ENCODE measurements at places on chromosomes 2 and 18.

DNA sequence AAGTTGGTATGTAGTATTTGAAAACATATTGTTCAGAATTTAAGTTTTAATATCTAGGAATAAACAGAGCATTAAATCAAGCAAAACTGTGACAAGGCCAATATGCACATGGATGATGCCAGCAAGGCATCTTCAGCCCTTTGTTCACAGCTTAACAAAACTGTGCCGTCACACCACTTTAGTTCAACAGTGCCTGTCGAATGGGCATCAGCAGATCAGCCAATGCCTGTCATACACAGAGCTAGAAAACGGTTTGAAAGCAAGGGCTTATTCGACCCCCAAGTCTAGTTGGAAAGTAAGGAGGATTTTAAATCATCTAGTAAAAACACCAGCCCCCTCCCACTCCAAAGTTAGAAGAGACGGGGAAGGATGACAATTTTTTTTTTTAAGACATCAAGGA lies 16.7 kb downstream of the ZEB2 start:
- no peak for DNase-seq

DNA sequence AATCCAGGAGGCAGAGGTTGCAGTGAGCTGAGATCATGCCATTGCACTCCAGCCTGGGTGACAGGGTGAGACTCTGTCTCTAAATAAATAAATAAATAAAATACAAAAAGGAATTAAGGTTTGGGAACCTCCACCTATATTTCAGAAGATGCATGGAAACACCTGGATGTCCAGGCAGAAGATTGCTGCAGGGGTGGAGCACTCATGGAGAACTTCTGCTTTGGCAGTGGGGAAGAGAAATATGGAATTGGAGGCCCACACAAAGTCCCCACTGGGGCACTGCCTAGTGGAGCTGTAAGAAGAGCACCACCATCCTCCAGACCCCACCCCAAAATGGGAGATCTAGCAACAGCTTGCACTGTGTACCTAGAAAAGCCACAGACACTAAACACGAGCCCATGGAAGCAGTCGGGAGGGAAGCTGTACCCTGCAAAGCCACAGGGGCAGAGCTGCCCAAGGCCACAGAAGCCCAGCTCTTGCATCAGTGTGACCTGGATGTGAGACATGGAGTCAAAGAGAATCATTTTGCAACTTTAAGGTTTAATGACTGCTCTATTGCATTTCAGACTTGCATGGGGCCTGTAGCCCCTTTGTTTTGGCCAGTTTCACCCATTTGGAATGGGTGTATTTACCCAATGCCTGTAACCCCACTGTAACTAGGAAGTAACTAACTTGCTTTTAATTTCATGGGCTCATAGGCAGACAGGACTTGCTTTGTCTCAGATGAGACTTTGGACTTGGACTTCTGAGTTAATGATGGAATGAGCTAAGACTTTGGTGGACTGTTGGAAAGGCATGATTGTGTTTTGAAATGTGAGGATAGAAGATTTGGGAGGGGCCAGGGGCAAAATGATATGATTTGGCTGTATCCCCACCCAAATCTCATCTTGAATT lies 265.3 kb downstream of the ZEB2 start:
- DNase-seq: no peak

- no peak for DNase-seq
Measured at GRCh38 chr2:30612371-30612770, 165.3 kb downstream of the LCLAT1 start.

DNA sequence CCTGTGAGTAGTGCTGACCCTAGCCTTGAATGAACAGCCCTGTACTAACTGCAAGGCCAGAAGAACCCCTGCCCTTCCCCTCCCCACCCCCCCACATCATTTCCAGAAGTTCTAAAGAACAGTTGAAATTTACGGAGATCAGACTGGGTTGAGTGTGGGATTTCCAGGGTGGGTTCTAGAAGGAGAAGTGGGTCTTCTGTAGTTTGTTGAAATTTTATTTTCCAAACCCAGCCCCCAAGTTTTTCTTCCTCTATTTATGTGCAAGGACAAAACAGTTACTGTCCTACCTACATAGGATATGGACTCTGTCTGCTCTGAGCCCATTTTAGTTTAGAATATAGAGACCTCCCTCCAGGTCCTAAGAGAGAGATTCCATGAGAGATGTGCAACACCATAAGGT lies 26.3 kb upstream of the CASP10 start:
- DNase-seq: no peak

- no peak for DNase-seq
Measured at GRCh38 chr2:128364441-128364911, 45.8 kb upstream of the HS6ST1 start.

- no peak for DNase-seq
Measured at GRCh38 chr2:107717661-107718060, 109.0 kb upstream of the RGPD4 start.

DNA sequence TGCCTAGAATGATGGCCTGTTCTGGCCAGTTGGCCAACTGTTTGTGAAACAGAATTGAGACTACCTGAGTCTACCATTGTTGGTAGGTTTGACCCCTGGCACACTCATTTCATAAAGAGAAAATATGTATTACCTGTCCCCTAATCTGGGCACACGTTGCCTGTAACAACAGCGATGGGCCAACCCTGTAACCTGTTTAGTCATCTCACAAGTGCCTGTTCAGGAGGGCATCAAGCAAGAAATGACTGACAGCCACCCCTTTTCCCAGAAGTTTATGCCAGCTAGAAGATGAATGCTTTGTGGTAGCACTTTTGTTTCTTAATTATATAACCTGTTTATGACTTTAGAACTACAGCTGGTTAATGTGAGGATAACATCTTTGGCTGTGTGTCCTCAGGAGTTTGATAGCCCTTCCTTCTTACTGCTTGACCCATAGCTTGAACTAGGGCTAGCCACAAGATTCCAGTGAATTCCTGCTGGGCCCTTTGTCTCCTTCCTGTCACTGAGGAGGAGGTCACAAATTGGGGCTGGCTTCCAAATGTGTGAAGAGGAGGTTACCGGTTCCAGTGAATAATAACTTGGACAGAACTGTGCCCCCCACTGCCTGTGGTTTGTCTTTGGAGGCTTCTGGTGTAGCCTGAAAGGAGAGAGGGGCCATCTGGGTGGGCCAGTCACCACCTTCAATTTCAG lies 273.9 kb upstream of the EPAS1 start:
- DNase-seq: no peak

- no peak for DNase-seq
Measured at GRCh38 chr18:39450958-39451357, 1885.4 kb upstream of the CELF4 start.

GRCh38 chr18:32446780-32447179 lies 23.9 kb downstream of the GAREM1 start:
- no peak for DNase-seq

- DNase-seq: no peak
Measured at GRCh38 chr2:219551441-219552381, 7.9 kb downstream of the TMEM198 start.

GRCh38 chr18:76384861-76385680 lies 110.0 kb downstream of the ZNF516 start:
- DNase-seq: no peak

- DNase-seq: no peak
Measured at GRCh38 chr18:32326450-32327308, 136.8 kb downstream of the MEP1B start.

- DNase-seq: no peak
Measured at GRCh38 chr2:238926761-238927611, 79.1 kb downstream of the TWIST2 start.
